ENCODE measurements at places on chromosomes 1 and 21.

DNA sequence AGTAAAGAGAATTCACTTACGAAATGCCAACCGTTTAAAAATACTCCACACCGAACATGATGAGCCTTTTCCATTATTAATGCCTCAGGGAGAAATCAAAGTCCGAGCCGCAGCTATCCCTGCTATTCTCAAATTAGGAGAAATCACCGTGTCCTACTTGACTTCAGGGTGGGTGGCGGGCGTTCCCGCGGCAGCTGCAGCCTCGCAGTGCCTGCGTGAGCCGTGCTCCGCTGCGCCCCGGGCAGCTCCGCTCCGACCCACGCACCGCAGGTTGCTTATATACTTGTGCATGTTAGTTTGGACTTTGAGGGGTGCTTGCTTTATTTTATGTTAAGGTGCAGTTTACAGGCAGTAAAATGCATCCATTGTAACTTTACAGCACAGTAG is 35.6 kb upstream of the PCBP3 start:
- no peak for DNase-seq

DNA sequence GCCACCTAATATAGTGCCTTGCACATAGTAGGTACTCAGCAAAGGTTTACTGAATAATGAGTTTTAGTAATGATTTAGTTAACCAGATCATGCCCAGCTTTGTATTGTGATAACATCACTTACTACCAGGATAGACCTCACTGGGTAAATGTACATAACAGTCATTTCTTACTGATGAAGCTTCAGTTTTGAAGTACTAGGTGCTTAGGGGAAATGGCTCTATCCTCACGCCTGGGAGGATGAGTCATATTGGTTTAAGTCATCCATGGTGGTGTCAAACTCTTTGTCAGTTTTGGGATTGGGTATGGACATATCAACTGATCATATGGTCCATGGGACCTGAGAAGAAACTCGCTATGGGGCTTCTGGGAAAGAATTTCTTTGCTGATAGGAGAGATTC is 90.6 kb upstream of the USP24 start:
- DNase-seq: no peak

GRCh38 chr1:167904652-167905130 is 9.2 kb downstream of the ADCY10 start:
- DNase-seq: no peak

GRCh38 chr21:43297391-43297981 is 128.7 kb downstream of the CRYAA start:
- no peak for DNase-seq

DNA sequence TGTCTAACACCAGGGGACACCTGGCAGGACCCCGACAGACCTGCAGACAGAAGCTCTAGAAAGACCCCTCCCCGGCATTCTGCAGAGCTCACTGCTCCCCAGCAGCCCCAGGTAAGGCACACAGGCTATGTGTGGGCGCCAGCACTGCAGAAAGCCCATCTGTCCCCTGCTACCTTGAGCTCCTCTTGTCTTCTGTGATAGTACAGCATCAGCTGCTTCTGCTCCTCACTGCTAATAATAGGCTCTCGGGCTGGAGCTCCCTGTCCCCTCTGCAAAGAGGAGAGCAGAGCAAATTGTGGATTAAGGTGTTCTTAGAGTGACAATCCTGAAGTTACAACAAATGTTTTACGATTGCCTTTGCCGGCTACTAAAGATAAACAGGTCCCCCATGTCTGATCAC is 10.1 kb downstream of the CFAP298 start:
- DNase-seq: no peak

DNA sequence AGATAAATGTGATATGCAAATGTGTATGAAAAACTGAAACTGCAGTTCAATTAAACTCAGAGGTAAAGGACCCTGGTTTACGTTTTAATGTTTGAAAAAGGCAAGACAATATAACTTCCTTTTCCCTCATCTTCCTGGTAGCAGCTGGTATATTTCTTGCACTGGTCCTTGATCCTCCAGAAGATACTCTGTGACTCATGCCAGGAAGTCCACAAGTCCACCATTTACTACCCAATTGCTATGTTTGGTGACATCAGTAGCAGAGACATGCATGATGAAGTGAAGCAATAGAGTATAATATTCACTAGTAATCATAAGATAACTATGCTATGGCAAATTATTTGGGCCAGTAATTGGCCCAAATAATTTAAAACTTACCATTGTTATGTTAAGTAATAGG is 774.5 kb upstream of the NEGR1 start:
- DNase-seq: no peak

DNA sequence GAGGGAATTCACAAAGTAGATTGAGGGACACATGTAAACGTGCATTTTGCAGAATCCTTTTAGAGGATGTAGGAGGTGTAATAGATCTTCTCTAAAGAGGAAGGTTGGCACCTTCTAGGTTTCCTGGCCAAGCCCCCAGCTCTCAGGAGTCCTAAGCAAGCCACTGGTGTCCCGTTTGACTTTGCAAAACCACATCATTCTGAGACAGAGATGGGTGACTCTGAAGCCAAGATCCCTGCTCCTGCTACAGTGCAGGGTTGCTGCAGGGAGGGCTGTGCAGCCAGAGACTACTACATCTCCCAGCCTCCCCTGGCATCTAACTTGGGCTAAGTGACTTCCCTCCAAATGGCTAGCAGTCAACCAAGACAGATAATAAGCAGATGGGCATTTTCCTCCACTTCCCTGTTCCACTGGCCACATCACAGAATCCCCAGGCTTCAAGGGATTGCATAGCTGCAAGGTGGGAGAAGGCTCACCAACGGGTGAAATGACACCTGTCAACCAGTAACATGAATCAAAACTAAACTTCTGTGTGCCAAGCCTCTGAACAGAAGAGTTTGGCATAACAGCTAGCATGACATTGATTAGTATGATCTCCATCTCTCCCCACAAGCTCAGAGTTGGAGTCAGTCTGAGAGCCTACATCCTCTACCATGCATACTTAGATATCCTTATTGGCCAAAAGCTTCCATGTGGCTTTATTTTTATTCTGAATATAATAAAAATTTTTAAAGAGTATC is 129.6 kb upstream of the COA6 start:
- no peak for DNase-seq

DNA sequence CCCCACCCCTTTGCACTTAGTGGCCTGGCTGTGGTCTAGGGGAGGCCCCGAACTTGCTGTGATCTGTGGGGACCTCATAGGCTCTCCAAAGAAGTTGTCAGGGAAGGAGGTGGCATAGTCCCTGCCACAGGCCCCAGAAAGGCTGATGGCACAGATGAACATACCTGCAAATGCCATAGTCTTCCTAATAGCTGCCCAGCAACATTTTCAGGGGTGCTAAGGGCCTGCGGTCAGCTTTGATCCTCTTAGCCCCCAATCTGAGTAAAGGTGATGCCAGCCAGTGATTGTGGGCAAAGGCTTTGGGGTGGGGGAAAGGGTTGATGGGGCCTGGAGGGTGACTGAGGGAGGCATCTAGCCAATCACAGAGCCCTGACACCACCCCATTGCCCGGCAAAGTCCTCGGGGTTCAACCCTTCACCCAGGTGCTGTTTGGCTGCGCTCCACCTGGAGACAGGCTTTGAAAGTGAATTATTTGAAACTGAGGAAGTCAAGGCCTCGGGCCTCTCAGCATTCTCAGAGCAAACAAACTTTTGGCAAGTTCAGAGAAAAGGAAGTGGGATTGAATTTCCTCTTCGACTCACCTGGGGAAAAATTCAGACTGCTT is 35.8 kb downstream of the PAX7 start:
- DNase-seq: no peak

DNA sequence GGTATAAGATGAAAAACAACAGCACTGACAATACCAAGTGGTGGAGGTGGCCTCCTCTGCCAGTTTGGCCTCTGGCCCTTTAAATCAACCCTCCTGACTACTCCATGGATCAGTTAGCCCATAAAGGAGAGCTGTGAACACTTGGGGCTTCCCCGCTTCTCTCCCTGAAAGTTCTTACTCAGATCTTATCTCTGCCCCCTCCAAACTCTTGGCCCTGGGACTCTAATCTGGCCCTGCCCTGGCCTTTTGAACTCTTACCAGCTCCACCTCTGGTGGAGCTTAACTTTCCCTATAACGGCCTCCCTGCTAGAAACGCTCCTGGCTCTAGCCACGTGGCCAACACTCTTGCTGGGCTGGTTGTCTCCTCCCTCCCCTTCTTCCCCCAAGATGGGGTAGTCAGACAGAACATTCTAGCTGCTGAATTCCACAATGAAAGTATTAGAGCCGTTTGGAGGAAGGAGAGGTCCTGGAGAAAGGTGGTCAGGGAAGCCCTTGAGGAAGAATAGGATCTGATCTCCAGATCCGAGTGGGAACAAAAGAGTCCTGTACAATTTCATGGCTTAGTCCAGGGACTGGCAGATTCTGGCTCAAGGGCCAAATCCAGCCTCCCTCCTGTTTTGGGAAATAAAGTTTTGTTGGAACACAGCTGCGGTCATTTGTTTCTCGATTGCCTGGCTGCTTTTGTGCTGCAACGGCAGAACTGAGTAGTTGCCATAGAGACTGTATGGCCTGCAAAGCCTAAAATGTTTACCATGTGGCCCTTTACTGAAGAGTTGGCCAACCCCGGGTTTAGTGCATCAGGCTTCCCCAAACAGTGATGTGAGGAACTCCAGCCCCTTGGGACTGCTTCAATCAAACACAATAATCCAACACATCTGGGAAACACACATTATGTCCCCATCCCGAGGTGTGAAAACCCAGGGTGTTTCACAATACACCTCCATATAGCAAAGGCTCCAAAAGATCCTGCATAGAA is 9.5 kb upstream of the PIGR start:
- no peak for DNase-seq

GRCh38 chr1:201555593-201555945 is 16.6 kb downstream of the NAV1 start:
- DNase-seq: no peak

GRCh38 chr1:57422271-57423134 is 1.4 kb downstream of the DAB1 start:
- no peak for DNase-seq
